Liver (tissue), 10 donors: ENCODE measurements at places on chromosomes 1 and 21. TPM values are rescaled to one million over a fixed set of nuclear protein-coding genes. Genes with fewer than 3 reads are reported as not detected.

The IFNLR1 gene
- total RNA-seq: 2.2 TPM

The OR2L2 gene
- not detected for total RNA-seq

DNA sequence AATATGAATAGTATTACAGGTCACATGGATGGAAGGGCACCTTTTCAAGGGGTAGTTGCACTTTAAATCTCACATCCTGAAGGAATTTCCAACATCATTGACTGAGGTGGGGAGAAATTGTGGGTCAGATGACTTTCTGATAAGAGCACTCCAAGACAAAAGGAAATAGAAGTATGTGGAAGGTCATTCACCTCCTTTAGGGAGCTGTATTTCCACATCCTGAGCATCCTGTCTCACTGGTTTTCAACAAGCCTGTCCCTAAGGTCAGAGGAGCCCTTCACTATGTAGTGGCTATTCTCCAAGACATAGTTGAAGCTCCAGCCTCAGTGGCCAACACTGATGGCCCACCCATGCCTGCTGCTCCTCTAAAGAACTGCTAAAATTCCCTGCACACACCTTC lies 76.5 kb downstream of the ATP1A1 start:
- no peaks in the 10 kb centered on the region for H3K27me3 ChIP-seq
- DNase-seq: no peak
- no peaks in the 10 kb centered on the region for H3K4me1 ChIP-seq

The KCNE1 gene
- total RNA-seq: 0.23 TPM

GRCh38 chr1:185393815-185394214 lies 76.8 kb upstream of the IVNS1ABP start:
- H3K4me3 ChIP-seq: no peak overlapping the region
- no peaks in the 10 kb centered on the region for H3K36me3 ChIP-seq
- H3K27ac ChIP-seq: no peak overlapping the region

- no peak overlapping the region for H3K27ac ChIP-seq
- H3K36me3 ChIP-seq: peaks cover 3% of the 10 kb centered on the region
- DNase-seq: no peak
- H3K4me3 ChIP-seq: no peak overlapping the region
- H3K27me3 ChIP-seq: no peaks in the 10 kb centered on the region
- H3K4me1 ChIP-seq: no peaks in the 10 kb centered on the region
Observed at GRCh38 chr21:21468003-21468402, 469.8 kb downstream of the NCAM2 start.

- H3K4me1 ChIP-seq: no peaks in the 10 kb centered on the region
- no peaks in the 10 kb centered on the region for H3K36me3 ChIP-seq
- H3K27ac ChIP-seq: no peak overlapping the region
- H3K4me3 ChIP-seq: no peak overlapping the region
- no peak for DNase-seq
Observed at GRCh38 chr1:172647110-172647564, 11.8 kb upstream of the FASLG start.

GRCh38 chr1:28297826-28298225 lies 31.0 kb upstream of the MED18 start:
- peaks cover 10% of the 10 kb centered on the region for H3K4me1 ChIP-seq
- no peak for DNase-seq
- no peaks in the 10 kb centered on the region for H3K36me3 ChIP-seq
- no peaks in the 10 kb centered on the region for H3K27me3 ChIP-seq
- no peak overlapping the region for H3K4me3 ChIP-seq

DNA sequence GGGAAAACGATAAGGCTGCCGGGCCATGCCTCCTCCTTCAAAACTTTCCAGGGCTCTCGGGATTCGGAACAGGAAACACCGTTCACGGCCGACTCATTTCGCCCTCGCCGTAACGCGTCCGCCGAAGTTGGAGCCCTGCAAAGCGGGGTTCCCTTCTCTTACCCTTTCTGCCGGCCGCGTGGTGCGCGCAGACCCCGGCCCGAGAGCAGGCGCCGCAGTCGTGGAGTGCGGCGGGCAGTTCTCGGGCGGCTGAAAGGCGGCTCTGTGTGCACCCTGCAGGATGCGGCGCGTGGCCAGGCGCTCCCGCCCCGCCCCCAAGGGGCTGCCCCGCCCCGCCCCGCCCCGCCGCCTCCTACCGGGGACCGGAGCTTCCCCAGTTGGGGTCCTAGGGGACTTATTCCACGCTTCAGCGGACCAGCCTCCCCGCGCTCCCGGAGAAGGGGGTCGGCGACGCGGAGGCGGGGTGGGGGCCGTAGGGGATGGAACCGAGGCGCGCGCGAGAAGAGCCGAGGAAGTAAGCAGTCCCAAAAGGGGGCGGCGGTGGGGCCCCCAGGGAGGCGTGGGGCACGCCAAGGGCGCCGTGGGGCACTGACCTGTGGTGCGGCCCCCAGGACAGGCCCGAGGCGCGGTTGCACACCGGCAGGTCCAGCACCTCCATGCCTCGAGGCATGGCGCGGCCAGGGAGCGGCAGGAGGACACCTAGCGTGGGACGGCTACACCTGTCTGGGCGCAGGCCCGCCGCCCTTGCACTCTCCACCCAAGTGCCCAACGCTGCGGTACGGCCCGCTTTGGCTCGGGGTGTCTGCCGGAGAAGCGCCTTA lies at the start of gene MCOLN2:
MCOLN2 (minus strand) TSS at position 268 of the 821 bp plus-strand sequence; CDS start at position 27, 241 bp downstream.
- H3K4me3 ChIP-seq: peak within 1 kb of the TSS; percentile 49
- H3K36me3 ChIP-seq: no peaks in the 10 kb centered on the region
- peaks cover 19% of the 10 kb centered on the region for H3K4me1 ChIP-seq
- no peaks in the 10 kb centered on the region for H3K27me3 ChIP-seq
- H3K27ac ChIP-seq: no peak within 1 kb of the TSS

DNA sequence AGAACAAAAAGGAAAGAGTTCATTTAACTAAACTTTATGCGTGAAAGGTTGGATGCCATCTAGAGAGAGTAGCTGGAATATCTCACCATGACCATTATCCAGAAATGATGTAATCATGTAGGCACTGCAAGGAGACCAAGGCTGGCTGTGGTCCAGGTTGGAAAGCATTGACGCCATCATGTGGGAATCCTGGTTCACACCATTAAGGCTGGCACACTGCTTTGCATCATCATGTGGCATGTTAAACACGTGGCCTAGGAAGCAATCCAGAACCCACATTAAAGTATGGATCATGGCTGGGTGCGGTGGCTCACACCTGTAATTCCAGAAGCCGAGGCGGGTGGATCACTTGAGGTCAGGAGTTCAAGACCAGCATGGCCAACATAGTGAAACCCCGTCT lies 4.3 kb downstream of the ADAMTS1 start:
- H3K4me1 ChIP-seq: no peaks in the 10 kb centered on the region
- DNase-seq: no peak
- no peak overlapping the region for H3K27ac ChIP-seq
- peaks cover 3% of the 10 kb centered on the region for H3K27me3 ChIP-seq

The AK2 gene
- total RNA-seq: 34.2 TPM

GRCh38 chr1:197351821-197352440 lies 83.9 kb downstream of the CRB1 start:
- no peak overlapping the region for H3K4me3 ChIP-seq
- no peaks in the 10 kb centered on the region for H3K36me3 ChIP-seq
- H3K4me1 ChIP-seq: no peaks in the 10 kb centered on the region
- H3K27me3 ChIP-seq: no peaks in the 10 kb centered on the region
- H3K27ac ChIP-seq: no peak overlapping the region
- no peak for DNase-seq

DNA sequence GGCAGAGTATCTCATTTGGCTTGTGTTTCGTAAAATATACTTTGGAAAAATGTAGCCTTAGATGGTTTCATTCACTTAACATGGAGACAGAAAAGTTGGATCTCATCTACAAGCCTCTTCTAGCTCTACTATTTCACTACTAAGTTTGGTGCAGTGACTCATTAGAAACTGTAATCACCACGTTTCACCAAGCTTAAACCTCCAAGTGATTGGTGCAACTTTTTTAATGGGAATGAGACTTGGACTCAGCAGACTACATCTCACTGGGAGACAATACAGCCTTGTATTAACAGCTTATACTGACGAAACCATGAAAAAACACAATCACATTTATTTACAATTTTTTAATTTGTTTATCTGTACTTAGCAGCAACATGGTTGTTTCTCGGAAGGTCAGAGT lies 29.9 kb upstream of the NRIP1 start:
- no peak overlapping the region for H3K27ac ChIP-seq
- no peak for DNase-seq
- no peaks in the 10 kb centered on the region for H3K36me3 ChIP-seq

DNA sequence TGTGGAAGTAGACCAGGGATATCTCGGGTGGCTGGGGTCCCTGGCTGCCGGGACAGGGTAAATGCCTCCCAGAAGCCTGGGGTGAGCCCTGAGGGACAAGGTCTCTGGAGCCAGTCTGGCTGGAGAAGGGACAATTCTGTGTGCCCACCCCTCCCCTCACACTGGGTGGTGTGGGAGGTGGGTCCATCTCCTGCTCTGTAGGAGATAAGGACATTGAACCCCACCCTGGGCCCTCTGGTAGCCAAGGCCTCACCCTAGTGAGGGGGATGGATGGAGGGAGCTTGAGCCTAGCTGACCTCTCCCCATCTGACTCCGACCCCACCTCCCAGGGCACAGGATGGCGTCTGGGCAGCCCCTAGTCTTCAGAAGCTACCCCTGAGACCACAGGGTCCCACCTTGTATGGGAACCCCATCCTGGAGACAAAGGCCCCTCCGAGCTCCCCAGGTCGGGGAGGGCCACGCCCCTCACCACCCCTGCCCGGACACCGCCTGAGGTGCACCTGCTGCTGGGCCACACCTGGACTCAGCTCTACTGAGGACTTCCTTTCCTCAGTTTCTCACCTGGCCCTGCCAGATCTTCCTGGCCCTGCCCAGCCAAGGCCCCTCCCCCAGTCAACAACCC lies 4.3 kb downstream of the AGRN start:
- no peaks in the 10 kb centered on the region for H3K27me3 ChIP-seq
- H3K27ac ChIP-seq: no peak overlapping the region
- H3K4me1 ChIP-seq: no peaks in the 10 kb centered on the region
- no peaks in the 10 kb centered on the region for H3K36me3 ChIP-seq
